ENCODE measurements at places on chromosomes 6 and 20.

GRCh38 chr6:116313101-116313776 is 33.5 kb upstream of the TSPYL1 start:
- DNase-seq: no peak

DNA sequence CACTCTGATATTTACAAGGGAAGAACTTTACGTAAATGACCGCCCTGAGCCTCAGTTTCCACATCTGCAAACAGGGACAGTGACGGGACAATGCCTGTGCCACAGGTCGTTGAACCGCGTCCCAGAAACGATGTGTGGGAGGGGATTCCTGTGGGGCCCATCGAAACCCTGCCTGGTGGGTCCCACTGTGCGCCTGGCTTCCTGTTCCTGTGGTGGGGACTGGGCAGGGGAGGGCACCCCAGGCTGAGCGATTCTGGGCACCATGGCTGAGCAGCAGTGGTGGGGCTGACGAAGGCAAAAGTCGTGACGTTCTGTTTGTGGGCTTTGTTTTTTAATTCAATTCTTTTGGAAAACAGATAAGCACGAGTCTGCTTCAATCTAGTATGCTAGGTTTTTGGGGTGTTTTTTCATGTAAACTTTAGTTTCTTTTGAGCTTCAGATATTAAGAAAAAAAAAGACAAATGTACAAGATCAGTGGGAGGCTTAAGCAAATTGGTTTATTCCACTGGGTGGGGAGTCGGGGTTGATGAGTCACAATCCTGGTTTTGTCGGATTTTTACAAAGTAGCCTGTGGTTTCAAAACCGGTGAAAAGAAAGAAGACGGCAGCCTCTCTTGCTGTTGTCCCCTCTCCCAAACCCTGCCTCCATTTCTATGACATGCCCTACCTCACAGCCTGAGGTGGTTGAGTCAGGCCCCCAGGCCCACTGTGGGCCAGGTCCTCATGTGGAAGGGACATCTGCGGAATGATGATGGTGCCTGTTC is 40.4 kb downstream of the GNAS-AS1 start:
- DNase-seq: no peak

GRCh38 chr6:111846066-111846465 is 27.2 kb downstream of the FYN start:
- DNase-seq: no peak

GRCh38 chr6:7196019-7196402 is 88.2 kb downstream of the RREB1 start:
- no peak for DNase-seq

- DNase-seq: no peak
Measured at GRCh38 chr6:161477876-161478425, 204.1 kb upstream of the AGPAT4 start.

GRCh38 chr6:125431971-125432370 is 130.2 kb upstream of the HDDC2 start:
- no peak for DNase-seq

DNA sequence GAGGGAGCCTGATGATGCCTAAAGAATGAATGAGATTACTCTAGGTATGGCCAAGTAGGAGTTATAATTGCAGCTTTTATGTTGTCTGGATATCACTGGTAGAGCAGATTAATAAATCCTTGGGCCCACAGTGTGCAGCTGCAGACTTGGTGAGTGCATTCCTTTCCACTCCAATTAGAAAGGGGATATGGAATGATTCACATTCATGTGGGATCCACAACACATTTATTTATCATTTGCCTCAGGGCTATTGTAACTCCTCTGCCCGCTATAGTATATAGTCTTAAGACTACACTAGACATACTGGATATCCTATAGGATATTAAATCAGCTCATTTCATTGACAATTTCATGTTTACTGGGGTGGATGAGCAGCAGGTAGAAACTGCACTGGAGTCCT is 11.6 kb upstream of the HLA-G start:
- DNase-seq: no peak

DNA sequence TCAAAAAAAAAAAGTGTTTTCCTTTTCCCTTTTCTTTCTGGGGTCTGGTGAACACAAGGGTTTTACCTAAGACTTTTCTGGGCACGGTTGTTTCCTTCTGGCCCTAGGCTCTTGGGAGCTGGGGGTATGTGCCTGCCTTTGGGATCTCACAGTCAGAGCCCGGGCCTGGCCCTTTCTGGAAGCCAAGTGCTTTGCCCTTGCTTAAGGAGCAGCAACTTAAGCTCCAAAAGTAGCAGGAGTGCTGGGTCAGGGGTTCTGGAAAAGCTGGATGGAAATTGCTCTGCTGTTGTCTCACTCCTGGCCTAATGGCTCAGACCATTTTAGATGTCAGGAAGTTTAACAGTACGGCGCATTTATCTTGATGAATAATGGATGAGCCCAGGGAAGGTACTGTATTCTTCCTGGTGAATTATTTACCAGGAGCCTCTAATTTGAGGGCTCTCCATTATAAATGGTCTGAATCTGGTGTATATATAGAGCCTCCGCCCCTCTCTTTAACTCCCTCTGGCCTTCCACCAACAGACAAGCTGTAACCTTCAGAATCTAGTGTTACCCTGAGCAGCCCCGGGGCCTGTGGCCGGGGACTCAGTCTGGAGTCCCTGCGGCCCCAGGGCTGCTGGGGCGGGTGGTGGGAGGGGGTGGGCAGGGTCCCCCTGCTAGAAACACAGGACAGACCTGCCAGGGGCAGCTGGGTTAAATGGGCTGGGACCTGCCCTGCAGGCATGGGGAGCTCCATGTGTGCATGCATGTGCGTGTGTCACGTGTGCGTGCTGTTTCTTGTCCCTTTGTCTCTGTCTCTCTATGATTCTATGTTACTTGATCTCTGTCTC is 37.5 kb downstream of the PTK7 start:
- no peak for DNase-seq

DNA sequence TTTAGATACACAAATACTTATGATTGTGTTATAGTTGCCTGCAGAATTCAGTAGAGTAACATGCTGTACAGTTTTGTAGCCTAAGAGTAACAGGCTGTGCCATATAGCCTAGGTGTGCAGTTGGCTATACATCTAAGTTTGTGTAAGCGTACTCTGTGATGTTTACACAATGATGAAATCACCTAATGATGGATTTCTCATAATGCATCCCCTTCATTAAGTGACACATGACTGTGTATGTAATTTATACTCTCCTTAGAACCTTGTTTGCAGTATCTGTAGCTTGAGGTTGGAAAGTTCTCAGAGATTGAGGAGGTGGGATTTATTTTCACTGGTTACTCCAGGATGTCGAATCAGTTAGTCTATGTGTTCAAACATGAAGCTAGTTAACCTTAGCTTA is 67.0 kb upstream of the TMEM30A start:
- no peak for DNase-seq

DNA sequence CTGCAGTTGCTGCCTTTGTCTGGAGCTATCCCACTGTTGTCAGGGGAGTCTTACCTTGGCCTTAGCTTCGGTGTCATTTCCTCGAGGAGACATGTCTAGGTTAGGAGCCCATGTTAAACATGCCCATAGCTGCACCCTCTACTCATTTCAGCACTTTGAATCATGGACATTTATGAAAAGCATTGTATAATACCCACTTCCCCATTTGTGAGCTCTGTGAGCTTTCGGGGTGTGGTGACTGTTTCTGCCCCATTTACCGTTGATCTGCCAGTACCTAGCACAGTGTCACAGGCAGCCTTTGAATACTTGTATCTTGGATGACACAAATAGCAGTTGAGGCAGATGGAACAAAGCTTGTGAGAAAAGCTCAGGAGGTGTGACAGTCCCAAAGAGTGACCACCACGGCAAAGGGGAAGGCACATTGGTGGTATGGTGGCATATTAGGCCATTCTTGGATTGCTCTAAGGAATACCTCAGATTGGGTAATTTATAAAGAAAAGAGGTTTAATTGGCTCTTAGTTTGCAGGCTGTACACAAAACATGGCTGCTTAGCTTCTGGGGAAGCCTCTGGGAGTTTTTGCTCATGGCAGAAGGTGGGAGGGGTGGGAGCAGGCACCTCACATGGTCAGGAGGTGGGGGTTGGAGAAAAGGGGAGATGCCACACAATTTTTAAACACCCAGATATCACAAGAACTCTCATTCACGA is 42.0 kb downstream of the JARID2 start:
- DNase-seq: no peak

GRCh38 chr6:17349427-17349826 is 44.0 kb upstream of the CAP2 start:
- DNase-seq: peak; percentile 9

- DNase-seq: no peak
Measured at GRCh38 chr20:37615340-37616109, 78.3 kb upstream of the CTNNBL1 start.

DNA sequence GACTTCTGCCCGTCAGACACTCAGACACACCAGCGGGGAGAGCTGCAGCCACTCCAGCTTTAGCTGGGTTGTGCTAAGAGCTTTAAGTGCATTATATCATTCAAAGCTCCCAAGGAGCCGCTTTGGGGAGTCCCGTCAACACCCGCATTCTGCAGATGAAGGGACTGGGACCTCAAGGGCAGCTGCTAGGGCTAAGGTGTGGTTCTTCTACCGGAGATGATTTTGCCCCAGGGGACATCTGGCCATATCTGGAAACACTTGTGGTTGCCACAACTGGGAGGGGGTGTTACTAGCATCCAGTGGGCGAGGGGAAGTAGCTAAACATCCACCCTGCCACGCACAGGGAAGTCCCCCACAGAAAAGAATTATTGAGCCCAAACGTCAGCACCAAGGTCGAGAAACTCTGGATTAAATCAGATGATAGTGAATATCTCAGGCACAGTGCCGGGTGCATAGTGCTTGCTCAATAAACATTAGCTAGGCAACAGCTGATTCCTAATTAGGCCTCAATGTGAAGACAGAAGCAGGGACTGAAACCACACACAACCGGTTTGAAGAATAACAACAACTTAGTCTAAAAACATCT is 29.6 kb downstream of the PMEPA1 start:
- DNase-seq: no peak

DNA sequence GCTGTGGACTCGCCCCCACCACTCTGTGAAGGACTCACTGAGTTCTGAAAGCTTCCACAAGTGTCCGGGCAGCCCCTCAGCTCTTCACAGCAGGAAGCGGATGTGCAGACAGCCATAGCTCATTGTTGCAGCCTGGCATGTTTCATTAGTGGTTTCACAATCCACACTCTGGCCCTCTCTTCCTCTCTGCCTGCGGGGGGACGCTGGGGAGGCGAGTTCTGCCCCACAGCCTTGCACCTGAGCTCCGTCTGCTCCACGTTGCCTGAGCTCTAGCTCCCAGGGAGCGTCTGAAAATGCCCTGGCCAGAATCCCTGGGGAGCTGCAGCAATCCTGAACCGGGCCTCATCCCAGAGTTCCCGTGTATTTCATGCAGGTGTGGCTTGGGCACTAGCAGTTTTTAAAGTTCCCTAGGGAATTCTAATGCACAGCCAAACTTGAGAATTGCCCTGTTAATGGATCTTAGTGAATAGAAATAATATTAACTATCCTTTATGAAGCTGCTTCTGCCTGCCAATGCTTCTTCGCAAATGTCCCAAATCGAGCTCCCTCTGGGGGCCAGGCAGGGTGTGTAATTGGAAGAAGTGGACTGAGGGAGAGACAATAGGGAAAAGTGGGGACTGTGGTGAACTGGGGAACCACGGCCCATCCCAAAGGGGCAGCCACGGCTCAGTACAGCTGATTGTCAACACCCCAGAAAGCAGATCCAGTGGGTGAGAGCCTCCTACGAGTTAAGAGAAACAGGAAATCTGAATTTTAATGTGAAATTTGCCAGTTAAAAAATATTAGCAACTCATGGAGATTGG is 51.5 kb downstream of the CTCFL start:
- no peak for DNase-seq

DNA sequence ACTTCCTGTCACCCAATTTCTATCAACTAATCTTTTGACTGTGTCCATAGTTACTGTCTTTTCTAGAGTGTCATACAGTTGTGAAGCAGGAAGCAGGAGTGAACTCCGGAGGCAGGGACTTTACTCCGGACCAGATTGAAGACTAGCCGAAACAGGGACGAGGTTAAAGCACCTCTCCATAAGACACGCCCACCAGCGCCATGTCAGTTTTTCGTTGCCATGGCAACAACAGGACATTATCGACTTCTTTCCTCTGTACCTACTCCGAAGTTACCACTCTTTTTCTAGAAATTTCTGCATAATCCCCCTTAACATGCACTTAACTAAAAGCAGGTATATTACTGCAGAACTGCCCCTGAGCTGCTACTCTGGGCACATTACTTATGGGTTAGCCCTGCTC is 25.2 kb downstream of the TRIM38 start:
- no peak for DNase-seq

- DNase-seq: no peak
Measured at GRCh38 chr6:131586543-131586942, 13.5 kb downstream of the ARG1 start.

DNA sequence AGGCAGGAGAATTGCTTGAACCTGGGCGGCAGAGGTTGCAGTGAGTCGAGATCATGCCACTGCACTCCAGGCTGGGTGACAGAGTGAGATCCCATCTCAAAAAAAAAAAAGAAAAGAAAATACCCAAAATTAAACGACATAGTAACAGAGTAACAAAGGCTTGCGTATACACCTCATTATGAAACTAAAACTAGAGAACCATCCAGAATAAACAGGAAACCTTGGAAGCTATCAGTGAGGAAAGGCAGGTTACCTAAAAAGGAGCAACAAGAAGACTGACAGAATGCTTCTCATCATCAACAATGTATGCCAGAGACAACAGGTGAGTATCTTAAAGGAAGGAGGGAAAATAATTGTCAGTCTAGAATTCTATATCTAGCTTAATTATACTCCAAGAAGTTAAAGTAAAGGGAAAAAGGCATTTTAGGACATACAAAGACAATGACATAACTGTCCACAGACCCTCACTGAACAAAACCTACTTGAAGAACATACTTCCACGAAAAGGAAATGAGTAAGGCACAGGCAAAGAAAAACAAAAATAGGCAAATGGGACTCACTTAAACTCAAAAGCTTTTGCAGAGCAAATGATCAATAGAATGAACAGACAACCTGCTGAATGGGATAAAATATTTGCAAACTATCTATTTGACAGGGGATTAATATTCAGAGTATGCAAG is 64.1 kb upstream of the NT5E start:
- no peak for DNase-seq

DNA sequence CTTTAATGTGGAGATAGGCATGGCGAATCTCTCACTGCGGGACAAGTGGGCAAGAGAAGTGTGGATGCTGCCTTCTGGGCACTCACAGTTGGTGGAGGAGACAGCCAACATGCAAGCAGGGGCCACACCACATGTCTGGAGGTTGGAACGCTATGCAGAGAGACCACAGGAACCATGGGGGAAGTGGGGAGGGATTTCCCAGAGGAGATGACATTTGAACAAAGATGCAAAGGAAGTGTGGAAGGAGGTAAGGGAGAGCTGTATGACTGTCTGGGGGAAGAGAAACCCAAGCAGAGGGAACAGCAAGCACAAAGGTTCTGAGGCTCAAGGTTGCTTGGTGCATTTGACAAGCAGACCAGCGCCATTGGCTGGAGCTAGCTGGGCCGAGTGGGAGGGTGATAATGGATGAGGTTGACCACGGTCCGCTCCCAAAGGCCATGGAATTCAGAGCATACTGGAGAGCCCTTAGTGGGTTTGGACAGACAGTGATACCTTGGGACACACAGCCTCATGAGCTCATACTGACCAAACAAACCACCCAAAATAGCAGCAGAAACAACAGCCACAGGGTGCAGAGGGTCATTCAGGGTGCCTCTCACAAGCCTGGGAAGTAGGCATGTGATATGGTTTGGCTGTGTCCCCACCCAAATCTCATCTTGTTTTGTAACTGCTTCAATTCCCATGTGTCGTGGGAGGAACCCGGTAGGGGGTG is 7.6 kb upstream of the FAM110A start:
- no peak for DNase-seq

GRCh38 chr6:123380257-123380656 is 256.5 kb downstream of the TRDN start:
- DNase-seq: no peak

GRCh38 chr6:169158174-169158573 is 95.5 kb downstream of the THBS2 start:
- no peak for DNase-seq

Data from RWPE1 (cell line).